ENCODE measurements at places on chromosomes 12 and 14.

GRCh38 chr12:3130057-3130830, 53.1 kb downstream of the TSPAN9 start:
- no peak for DNase-seq

DNA sequence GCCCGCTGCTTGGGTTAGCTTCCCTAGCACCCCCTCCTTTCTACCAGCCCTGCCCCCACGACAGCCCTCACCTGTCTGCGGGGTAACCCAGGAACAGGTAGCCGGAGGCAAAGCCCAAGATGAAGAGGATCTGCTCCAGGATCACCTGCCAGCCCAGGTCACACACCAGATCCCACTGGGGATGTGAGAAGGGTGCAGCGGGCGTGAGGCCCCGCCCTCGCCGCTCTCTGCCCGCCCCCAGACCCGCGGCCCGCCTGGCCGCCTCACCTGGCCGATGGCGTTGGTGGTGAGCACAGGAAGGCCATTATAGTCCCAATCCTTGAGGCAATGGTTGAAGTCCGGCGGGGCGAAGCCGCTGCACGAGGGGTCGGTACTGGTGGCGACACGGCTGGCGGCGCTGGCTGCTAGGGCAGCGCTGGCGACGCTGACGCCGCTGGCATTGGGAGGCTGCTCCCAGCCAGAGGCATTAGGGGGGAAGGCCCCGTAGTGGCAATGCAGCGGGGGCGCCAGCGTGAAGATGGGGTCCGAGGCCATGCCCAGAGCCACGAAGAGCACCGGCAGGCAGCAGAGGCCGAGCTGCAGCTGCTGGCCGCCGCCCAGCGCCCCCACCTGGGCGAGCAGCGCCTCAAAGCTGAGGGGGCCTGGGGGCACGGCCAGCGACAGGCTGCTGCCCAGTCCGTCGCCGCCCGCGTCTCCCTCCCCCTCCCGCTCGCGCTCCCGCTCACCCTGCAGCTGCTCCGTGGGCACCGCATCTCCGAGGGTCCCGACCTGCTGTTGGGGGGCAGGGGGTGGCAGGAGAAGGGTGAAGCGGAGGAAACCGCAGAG, 794 bp downstream of the SLC22A17 start:
- DNase-seq: no peak

DNA sequence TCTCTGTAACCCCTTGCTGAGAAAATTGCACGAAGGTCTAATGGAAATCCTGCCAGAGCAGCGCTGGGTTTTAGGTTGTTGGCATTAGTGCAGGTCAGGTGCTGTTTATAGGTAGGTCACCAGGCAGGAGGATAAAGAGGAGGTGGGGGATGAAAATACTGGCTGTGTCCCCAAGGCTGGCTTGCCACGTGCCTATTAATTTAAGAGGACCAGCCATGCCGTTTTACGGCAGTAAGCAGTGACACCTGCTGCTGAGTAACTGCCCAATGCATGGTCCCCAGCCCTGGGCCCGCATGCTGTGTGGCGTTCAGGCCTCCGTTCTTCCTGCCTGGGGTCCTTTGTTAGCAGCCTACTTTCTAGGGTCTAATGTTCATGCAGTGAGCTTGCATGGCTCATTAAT, 67.2 kb downstream of the WDR20 start:
- no peak for DNase-seq

- DNase-seq: no peak
Measured at GRCh38 chr12:106954462-106955376, 988 bp upstream of the TMEM263 start.

- no peak for DNase-seq
Measured at GRCh38 chr12:14956024-14956891, 5.1 kb downstream of the ARHGDIB start.

DNA sequence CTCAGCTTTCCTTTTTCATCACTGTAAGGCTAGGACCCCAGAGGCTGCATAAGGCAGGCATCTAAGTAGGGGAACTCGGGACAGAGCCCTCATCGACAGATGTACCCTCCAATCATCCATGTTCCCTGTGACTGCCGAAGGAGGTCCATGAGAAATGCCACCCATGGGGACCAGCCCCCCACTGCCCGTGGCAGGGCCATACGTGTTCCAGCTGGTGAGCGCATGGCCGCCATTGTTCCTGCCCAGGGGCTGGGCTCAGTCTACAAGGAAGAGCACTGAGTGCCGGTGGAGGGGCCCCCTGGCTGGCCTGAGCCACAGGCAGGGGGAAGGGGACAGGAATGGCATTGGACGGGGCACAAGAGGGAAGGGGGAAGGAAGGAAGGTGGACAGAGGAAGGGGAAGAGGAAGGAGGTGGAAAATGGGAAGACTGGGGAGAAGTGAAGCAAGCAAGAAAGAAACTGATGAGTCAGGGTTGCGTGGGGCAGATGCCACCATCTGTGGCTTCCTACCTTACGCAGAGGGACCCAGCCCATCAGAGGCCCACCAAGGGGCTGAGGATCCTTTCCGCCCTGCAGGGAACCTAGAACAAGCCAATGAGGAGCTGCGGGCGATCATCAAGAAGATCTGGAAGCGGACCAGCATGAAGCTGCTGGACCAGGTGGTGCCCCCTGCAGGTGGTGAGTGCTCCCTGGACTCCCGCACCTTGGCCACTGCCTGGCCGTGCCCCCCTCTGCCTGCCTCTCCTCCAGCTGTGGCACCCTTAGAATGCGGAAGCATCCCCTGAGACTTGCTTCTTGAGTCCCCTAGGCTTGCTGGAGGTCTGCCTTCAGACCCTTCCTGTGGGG, 120.6 kb upstream of the FKBP4 start:
- DNase-seq: no peak

DNA sequence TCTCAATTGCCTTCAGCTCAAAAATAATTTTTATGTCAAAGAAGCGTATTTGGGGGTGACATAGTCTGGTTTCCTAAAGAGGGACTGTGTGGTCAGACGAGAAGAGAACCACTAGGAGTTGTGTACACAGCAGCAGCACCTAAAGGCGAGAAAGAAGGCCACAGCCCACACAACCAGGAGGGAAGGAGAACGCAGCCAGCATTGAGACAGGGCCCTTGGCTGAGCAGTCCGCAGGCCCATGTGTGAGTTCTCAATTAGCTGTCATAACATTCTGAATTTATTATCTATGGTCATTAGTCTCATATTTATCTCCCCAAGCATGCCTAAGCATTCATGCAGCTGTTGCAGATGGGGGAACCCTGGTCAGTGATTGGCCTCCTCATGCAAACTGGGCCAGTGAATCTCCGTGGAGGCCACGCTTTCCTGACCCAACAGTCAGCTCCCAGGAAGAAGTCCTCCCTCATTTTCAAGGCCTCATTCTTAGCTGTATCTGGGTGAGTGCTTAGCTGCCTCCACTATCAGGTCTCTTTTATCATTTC, 81.2 kb upstream of the ATF7IP start:
- DNase-seq: no peak

DNA sequence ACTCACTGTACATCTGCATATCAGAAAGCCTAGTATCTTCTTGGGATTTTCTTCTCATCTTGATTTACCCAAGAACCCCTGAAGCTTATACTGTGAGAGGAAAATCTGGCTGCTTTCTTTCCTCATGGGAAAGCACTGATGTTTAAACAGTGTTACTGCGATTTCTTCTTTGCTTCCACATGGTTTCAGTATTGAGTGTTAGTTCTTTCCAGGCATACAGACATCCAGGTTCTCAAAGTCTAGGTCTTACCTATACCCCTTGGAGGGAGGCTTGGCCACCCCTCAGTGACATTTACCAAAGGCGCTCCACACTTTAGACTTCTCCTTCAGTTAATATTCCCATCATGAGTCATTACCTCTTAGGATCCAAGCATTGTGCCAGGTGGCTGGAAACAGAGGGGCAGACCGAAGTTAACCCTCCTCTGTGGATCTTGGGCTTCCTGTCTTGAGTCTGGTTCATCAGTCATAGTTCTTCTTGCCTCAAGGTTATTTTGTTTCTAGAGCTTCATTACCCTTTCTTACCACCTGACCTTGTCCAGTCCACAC, 79.1 kb downstream of the TMEM117 start:
- DNase-seq: no peak

GRCh38 chr14:104195878-104196277, 57.5 kb downstream of the KIF26A start:
- DNase-seq: no peak

DNA sequence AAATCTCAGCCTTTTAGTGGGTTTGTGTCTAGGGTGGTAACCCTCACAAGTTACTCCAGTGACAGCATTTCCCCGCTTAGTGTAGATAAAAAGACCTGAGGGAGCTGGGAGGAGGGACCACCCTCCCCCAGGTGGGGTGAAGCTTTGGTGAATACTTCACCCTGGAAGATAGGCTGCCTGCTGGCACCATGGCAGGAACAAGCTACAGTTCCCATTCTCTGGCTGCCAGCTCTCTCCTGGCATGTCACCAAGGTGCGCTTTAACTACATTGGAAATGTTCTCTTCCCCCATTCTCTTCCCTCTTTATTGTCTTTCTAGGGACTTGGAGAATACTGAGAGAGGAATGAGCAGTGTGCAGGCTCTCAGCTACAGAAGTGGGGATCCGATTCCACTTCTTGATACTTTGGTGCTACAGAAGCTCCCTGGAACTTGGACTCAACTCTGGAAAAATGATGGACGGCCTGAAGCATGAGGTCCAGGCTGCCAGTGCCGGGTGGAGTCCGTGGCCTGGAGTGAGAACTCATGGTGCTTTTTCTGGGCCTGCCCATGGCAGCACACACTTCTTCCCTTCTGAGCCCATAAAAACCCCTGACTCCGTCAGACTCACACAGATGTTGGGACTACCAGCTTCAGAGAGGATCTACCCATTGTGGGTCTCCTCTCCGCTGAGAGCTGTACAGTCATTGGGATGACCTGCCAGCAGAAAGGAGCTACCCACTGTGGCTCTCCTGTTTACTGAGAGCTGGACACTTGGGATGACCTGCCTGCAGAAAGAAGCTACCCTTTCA, 198.0 kb downstream of the ADGRD1 start:
- no peak for DNase-seq

DNA sequence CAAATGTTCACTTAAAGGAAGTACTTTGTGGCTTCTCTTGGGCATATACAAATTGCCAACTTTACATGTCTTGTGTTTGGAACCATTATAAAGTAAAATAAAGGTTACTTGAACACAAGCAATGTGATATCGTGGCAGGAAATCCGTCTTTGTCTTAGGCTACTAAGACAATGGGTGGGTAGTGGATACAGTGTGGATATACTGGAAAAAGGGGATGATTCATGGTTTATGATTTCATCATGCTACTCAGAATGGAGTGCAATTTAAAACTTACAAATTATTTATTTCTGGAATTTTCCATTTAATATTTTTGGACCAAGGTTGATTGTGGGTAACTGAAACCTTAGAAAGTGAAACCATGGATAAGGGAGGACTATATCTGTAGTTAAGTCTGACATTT, 48.4 kb downstream of the MYRFL start:
- DNase-seq: no peak

- DNase-seq: no peak
Measured at GRCh38 chr12:132653567-132654290, 33.4 kb downstream of the POLE start.

GRCh38 chr12:65786041-65786440, 38.2 kb upstream of the HMGA2 start:
- no peak for DNase-seq

DNA sequence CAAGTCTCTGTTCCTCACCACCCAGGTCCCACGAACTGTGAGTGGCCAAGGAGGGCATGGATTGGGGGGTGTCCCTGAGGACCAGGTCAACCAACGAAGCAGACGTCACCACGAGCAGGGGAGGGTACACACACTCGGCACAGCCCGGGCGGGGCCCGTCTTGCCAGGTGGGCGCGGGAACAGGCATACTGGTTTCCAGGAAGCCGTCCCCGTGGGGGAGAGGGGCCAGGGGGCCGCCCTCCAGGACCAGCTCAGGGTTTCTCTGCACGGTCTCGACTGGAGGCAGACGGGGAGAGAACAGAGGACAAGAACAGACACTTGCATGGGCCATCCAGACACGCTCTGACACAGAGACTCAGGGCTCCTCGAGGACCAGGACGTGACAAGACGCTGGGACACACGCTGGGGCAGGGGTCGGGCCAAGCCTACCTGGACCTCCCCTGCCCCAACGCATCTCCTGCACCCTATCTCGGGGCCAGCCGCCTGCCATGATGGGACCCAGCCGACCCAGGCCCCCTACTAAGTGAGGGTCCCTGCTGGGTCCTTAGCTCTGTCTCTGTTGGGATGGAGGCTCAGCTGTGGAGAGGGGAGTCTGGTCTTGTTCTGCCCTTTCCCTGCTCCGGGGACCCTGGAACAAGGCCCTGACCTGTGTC, 11.3 kb downstream of the ARL6IP4 start:
- DNase-seq: no peak

DNA sequence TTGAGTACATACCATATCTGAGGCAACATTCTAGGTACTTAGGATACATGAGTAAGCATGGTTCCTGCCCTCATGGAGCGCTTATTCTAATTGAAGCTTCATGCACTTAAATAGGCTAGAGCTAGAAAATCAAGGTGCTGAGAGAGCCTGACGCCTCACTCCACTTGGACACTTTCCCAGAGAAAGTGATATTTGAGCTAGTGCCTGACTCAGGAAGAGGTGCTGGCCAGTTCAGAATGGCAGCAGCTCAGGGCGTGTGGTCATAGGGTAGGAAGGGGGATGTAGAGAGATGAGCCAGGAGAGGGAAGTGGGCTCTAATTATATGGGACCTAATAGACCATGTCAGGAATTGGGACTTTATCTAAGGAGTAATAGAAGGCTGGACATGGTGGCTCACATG, 33.3 kb downstream of the TULP3 start:
- DNase-seq: no peak

DNA sequence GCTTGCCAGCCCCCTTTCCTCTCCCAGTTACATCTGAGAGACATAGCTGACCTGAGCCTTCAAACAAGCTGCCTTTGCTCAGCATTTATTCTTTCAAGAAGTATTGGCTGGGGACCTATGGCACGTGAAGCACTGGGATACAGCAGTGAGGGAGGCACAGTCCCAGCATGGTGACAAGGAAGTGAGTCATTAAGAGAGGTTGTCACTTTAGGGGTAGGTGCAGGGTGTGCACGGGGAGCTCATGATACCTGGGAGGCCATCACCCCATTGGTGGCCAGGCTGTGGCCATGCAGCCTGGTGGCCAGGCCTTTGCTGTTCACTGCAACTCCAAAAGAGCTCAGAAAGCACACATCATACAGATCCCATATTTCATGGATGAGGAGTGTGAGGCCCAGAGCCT, 5.7 kb upstream of the KRT75 start:
- DNase-seq: no peak

GRCh38 chr12:124754949-124755800, 108.5 kb downstream of the SCARB1 start:
- DNase-seq: no peak

- no peak for DNase-seq
Measured at GRCh38 chr14:91750634-91751198, 18.8 kb upstream of the CATSPERB start.

GRCh38 chr12:104446646-104447421, 9.9 kb upstream of the CHST11 start:
- DNase-seq: no peak

GRCh38 chr14:67806246-67806645, 10.1 kb downstream of the ZFYVE26 start:
- no peak for DNase-seq

GRCh38 chr12:51409846-51410245, 14.8 kb upstream of the SLC4A8 start:
- DNase-seq: no peak

DNA sequence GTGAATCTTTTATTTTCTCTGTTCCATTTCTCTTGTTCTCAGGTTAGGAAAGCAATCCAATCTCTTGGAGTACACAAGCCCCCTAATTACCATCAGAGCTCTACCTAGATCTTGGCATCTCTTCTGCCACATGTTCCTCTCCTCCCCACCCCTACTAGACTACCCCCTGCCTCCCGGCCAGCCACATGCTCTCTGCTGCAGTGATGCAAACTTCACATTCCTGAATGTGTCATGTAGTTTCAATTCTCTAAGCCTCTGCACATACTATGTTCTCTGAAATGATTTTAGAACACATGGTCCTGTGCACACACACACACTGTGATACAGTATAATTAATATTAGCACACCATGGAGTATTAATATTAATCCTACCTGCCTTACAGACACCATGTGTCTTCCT, 104.6 kb downstream of the EFCAB11 start:
- no peak for DNase-seq
